Thyroid gland (tissue), 4 donors: ENCODE measurements at places on chromosomes 5 and 9. TPM values are rescaled to one million over a fixed set of nuclear protein-coding genes. Genes with fewer than 3 reads are reported as not detected.

- DNase-seq, result no peak
Measured at GRCh38 chr9:5614985-5615384, 13.9 kb upstream of the RIC1 start.

DNA sequence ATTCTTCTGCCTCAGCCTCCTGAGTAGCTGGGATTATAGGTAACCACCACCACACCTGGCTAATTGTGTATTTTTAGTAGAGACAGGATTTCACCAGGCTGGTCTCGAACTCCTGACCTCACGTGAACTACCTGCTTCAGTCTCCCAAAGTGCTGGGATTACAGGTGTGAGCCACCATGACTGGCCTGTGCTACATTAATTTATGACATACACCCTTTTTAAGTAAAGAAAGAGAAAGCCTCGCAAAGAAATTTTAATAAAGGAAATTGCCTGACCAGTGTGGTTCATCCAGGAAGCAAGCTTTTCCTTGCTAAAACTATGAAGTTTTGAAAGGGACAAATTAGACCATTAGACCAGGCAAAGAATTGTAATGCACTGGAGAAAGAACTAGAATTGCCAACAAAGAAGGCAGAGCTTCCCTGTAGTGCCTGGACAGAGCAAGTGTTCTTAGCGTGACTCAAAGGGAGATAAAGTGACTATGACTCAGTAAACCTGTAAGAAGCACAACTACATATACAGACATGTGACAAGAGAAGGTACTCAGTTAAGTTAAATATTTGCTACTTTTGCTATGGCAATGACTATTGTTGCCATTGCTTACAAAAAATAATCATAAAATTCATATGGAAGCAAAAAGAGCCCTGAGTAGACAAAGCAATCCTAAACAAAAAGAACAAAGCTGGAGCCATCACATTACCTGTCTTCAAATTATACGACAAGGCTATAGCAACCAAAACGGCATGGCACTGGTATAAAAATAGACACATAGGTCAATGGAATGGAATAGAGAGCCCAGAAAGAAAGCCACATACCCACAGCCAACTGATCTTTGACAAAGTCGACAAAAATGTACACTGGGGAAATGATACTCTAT, 54.6 kb downstream of the FYB1 start:
- DNase-seq, result no peak

DNA sequence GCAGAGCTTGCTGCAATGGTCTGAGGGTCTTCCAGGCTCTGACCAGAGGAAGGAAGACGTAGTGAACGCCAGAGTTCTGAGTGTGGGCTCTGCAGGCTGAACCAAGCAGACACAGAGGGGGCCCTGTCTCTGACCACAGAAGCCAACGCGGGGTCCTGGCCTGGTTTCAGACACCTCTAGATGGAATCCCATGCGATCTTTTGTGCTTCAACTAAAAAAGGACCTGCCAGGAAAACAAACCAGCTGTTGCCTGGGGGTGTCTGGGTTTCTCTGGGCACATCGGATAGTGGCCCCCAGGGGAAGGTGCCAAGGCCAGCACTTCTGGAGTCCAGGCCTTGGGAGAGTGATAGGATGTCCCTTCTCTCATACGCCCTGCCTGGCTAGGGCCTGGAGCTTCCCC, 12.9 kb downstream of the PRDM12 start:
- DNase-seq, result no peak

GRCh38 chr5:92795633-92796032, 785.4 kb downstream of the NR2F1-AS1 start:
- DNase-seq, result no peak

DNA sequence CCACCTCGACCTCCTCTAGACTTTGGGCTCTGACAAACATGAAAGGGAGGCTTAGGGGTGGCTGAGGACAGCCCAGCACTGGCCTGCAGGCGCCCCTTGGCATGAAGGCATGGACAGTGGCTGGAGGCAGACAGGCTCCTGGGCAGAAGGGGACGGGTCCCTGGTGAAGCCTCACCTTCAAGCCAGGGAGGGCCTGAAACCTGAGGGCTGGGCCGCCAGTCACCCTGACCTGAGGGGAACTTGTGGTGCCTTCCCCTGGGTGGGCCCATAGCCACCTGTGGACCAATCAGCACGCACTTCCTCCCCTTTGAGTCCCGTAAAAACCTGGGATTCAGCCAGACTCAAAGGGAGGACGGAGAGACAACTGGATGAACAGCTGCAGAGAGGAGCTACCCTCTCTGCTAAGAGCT, 90.4 kb upstream of the PUM3 start:
- DNase-seq, result no peak

GRCh38 chr5:109656829-109657228, 32.9 kb upstream of the MAN2A1 start:
- no peak for DNase-seq

- DNase-seq, result no peak
Measured at GRCh38 chr9:72932619-72933018, 20.2 kb downstream of the ALDH1A1 start.

DNA sequence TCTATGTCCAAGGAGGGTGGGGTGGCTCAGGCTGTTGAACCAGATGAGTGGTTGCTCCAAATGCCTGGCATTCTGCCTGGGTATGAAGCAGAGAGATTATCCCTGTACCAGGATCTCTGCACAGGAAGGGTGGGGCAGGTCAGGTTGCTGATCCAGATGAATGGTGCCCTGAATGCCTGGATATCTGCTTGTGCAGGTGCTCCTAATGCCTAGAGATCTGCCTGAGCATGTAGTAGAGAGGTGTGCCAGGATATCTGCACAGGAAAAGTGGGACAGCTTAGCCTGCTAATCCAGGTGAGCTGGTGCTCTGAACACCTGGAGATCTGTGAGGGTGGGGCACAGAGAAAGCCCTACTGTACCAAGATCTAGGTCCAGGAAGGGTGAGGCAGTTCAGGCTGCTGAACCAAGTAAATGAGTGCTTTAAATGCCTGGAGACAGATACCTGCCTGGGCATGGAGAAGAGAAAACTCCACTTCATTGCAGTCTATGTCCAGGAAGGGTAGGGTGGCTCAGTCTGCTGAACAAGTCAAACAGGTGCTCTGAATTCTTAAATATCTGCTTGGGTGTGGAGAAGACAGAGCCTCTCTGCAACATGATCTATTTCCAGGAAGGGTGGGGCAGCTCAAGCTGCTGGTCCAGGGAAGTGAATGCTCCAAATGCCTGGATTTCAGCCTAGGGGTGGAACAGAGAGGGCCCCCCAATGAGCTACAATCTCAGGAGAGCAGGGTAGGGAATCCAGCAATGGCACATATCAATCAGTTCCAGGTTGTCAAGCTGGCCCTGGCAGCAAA, 189.4 kb upstream of the DMRTA1 start:
- no peak for DNase-seq

DNA sequence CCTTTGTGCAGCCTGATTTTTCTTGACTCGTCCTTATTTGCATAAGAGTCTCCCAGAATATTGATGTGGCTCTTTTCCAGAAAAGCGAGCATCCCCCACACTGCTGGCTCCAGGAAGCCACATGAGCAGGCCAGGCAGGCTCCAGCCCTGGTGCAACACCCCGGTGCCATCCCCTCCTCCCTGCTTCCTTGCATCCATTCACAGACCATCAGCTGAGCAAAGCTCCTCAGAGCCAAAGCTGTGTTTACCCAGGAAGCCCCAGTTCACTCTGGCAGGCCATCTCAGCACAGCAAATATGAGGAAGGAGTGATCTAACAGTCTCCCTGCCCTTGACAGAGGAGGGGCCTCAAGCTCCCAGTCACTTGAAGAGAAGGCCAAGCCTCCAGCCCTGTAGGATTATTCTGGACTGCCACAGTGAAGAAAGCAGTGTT, 34.4 kb downstream of the INSYN2B start:
- DNase-seq, result peak; percentile 12

GRCh38 chr9:117546894-117547678, 132.2 kb upstream of the ASTN2 start:
- DNase-seq, result peak; percentile 26

DNA sequence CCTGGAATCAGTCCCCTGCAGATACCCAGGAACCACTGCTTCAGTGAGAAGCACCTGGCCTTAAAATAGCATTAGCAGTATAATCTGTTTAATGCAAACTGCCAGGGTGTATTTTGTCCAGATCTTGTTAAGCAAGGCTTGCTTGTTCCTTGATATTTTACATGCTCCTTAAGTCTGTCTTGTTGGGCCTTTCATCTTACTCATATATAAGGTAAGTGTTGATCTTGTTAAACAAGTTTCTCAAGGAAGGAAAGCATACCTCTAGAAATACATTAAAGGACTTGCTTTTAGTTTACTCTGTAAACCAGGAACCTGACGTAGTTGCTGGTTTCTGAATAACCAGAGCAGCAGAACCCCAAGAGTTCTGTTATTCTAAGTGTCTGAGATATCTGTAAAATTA, 13.7 kb downstream of the HSPA4 start:
- no peak for DNase-seq

GRCh38 chr5:102789469-102789868, 34.4 kb downstream of the PAM start:
- no peak for DNase-seq

DNA sequence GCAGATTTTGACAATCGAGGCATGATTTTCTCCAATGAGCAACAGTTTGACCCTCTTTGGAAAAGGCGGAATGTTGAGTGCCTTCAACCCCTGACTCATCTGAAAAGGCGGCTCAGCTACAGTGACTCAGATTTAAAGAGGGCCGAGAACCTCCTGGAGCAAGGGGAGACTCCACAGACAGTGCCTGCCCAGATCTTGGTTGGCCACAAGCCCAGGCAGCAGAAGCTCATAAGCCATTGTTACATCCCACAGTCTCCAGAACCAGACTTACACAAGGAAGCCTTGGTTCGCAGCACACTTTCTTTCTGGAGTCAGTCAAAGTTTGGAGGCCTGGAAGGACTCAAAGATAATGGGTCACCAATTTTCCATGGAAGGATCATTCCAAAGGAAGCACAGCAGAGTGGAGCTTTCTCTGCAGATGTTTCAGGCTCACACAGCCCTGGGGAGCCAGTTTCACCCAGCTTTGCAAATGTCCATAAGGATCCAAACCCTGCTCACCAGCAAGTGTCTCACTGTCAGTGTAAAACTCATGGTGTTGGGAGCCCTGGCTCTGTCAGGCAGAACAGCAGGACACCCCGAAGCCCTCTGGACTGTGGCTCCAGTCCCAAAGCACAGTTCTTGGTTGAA, 13.6 kb downstream of the PTPDC1 start:
- no peak for DNase-seq

DNA sequence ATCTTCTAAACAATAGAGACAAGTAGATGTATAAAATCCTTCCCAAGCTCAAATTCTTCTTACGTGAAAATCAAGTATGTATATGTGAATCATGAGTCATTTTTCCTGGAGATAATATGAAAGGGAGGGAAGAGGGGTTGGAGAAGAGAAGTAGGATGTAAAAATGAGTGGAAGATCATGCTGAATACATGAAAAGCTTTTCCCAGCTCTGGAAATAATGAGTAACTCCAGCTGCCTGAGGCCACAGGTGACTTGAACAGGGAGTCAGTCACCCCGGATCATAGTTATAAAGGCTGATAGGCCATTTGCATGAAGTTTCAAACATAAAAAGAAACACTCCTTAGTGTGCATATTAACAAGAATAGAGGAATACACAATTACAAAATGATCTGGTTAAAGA, 486.7 kb downstream of the EFNA5 start:
- DNase-seq, result no peak

DNA sequence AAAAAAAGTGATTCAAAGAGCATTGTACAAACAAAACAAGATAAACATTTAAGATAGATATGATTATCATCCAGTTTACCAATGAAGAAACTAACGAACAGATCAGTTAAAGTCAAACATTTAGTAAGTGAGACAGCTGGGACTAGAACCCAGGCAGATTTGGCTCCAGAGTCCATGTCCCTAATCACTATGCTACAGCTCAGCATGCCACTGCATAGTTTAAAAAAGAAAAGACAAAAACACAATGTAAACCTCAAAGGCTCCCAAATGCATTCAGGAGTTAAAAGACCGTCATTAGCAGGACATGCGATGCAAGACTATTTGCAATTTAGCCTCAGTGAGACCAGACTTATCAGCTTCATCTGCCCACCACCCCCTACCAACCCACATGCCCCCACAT, 36.8 kb downstream of the DENND1A start:
- DNase-seq, result no peak

- no peak for DNase-seq
Measured at GRCh38 chr9:739362-739761, 102.1 kb upstream of the DMRT1 start.

- no peak for DNase-seq
Measured at GRCh38 chr9:69554945-69555344, 117.2 kb downstream of the APBA1 start.

DNA sequence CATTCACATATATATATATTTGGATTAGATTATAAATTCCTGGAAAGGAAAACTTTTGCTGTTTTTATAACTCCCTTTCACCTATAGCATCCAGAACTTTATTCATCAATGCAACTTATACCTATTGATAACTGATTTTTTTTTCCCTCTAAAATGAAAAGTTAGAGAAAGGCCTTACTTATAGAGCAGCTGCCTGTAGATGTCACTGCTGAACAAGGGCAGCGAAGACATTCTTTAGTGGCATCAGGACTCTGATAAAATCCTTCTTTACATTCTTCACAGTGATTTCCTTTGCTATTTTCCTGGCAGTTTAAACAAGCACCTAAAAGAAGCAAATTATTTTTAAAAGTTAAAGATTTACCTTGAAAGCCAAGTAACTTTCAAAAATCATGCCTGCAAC, 32.3 kb upstream of the CDK5RAP2 start:
- DNase-seq, result no peak

- DNase-seq, result peak; percentile 17
Measured at GRCh38 chr9:98523231-98523901, 185.4 kb downstream of the GABBR2 start.

JMY gene
- total RNA-seq, result 29.8 TPM

DOCK8 gene
- 13.9 TPM for total RNA-seq

TNFSF8 gene
- total RNA-seq, result 2.0 TPM

PAEP gene
- not detected for total RNA-seq

C5orf52 gene
- not detected for total RNA-seq

PCDHGA6 gene
- 5.6 TPM for total RNA-seq

OR2K2 gene
- not detected for total RNA-seq

PPIC gene
- total RNA-seq, result 122 TPM

ANXA2R gene
- total RNA-seq, result 6.3 TPM

KCNV2 gene
- total RNA-seq, result not detected

GTF2H2C gene
- total RNA-seq, result 39.0 TPM

PFN3 gene
- total RNA-seq, result not detected
